ENCODE measurements at places on chromosomes 2 and 18.

- DNase-seq: no peak
These were observed 93.1 kb upstream of the CAPN13 start for GRCh38 chr2:30900381-30900780.

GRCh38 chr2:7801212-7801611 lies 880.6 kb upstream of the ID2 start:
- DNase-seq: no peak

DNA sequence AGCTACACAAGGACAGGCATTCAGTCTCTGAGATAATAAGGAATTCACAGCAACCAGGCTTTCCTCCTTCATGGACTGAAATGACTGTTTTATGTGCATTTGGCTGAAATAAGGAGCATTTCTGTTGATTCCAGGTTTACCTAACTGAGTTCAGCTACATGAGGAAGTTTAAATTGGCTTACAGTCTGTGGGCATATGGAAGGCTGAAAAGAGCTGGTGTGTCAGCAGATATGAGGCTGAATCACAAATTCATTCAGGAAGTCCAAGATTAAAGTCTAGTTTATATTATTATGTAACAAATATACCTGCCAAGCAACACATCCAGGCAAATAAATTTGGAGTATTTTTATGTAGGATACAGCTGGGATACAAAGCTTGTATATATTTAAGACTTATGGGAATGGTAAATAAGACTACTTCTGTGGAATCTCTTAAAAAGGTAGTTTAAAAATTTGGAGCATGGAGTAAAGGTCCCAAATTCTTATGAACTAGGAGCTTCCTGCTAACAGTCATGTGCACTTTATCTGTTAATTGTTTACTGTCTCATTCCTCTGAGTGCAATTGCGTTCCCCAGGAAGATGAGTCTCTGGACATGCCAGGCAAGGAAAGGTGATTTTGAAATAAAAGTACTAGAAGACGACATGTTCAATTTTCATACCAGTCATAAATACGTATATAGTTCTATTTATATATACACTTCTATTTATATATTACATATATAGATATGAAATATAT lies 53.0 kb downstream of the ZC3H8 start:
- no peak for DNase-seq

- DNase-seq: no peak
These were observed 856 bp upstream of the PLA2R1 start for GRCh38 chr2:160063271-160063670.

DNA sequence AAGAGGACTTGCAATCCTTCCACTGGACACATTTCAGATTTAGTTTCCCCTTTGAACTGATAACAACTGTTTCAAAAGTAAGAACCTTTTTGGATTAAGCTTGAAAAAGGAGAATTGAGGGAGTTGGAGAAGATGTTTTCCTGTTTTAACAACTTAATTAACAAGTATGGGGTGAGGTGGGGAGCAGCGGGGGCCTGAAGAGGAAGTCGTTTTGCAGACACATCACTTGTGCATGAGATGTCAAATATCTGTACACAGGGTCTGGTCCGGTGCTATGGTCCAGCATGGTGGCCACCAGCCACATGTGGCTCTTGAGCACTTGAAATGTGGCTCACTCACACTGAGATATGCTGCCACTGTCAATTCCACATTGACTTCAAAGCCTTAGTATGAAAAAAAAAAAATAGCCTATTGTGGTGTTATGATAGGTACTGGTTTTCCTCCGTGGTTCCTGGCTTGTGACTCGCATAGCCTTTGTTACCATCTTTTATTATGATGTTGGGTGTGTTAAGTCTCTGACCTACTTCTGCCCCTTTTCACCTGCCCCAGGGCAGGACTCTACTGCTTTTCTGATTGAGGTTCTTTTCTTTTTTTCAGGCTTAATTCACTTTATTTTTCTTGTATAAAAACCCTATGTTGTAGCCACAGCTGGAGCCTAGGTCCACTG lies 205.5 kb downstream of the BCL2 start:
- no peak for DNase-seq

GRCh38 chr2:106972782-106973181 lies 86.8 kb upstream of the ST6GAL2 start:
- no peak for DNase-seq

GRCh38 chr2:232502511-232502910 lies 14.9 kb upstream of the ECEL1 start:
- no peak for DNase-seq

DNA sequence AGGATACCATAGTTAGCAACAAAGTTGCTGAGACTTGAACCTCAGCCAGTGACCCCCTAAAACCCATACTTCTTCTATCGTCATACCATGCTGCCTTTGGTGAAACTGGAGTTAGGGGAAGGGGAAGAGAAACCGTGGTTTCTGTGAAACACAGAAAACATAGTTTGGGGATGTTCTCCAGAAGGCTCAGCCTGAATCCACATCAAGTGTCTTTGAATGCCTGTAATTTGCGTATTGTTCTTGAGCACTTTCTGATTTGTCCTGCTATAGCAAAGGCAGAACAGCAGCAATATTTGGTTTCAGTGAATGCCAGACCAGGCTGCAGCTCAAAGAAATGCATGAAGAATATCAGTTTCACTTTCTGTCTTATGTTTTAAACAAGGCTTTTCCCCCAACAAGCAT lies 258.7 kb downstream of the TTC32 start:
- no peak for DNase-seq

All from omental fat pad (tissue), 4 donors.